ENCODE measurements at places on chromosomes 16 and 17.

DNA sequence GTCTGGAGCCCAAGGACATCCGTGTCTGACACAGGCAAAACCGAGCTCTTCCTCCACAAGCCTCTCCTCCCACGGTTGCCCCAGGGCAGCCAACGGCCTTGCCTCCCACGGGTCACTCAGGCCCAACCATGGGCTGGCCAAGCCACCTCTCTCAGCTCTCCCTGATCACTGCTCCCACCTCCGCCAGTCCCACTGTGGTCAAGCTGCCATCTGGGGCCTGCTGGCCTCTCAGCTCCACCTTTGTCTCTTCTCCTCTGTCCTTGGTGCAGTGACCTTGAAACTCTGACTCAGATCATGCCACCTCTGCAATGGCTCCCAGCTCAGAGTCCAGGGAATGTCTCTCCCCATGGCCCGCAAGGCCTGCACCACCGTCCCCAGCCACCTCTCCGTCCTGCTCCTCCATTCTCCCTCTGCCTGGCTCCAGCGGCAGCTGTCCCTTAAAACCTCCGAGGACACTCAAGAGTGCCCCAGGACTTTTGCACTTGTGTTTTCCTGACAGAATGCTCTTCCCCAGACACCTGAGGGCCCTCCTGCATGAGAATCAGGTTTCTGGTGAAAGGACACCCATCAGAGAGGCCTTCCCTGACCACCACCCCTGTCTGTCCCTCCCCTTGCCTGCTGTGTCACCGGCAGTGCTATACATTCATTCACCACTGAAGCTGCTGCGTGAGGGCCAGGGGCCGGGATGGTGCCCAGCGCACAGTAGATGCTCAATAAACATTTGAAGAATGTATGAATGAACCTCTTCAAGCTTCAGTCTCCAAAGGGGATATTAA is 19.3 kb downstream of the PEMT start:
- DNase-seq: no peak

DNA sequence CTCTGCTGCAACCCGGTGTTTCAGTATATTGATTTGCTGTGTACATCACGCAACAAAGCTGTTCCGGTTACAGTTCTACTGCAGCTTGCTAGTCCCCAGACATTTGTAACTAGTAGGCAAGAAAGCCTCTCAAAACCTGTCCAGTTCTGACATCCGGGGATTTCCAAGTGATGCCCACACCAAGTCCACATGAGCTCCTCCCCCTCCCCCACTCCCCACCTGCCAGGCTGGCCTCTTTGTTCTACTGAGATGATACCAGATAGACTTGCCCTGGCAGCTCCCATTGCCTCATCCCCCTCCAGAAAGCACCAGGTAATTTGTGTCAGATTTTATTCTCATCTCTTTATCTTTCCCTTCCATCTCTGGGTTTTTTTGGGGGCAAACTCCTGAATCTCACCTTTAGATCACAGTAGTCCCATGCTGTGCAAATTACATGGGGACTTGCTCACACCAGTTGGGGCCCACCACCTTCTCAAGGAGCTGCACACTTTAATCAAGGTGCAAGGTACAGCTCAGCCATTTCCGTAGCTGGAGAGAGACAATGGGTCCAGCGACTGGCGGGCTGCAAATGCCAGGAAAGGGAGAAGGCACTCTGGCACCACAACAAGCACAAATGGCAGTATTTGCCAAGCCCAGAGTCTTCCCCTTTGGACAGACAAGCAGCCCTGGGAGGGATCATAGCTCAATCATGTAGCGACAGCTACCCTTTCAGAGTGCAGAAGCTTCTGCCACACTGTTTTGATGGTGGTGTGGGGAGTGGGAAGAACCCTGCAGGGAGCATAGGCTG is 183.1 kb downstream of the CYLD start:
- no peak for DNase-seq

DNA sequence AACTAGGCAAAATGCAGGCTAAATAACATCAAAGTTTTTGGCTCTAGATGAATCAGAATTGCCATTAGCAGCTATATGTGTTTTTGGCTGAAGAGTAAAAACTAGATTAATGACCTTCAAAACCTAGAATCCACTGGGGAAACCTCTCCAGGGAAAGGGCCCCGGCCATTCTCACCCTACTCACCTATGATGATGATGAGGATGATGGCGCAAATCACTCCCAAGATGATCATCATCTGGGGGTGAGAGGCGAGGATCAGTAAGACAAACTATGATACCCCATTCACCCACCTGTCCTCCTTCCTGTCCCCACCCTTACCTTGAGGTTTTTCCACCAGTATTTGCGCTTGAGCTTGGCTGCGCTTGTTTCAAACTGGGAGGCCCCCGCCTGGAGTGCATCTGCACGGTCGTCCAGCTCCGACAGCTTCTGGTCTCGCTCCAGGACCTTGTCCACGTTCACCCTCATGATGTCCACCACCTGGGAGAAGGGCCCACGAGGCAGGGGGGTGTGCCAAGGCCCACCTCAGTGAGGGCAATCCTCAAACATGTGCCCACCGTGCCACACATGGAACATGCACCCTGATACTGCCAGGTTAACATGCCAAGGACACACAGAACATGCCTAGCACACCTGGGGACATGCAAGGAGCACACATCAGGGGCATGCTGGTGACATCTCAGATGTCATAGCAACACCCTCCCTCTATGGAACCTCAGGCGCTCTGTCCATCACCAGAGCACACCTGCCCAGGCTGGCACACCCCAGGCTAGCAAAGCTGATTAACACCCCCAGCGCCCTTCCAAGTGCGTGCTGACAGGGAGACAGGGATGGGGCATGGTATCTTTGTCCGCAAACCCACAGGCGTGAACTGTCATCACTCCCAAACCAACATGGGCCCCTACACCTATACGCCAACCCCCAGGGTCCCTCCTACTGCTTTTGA is 1.2 kb downstream of the VAMP2 start:
- DNase-seq: no peak

DNA sequence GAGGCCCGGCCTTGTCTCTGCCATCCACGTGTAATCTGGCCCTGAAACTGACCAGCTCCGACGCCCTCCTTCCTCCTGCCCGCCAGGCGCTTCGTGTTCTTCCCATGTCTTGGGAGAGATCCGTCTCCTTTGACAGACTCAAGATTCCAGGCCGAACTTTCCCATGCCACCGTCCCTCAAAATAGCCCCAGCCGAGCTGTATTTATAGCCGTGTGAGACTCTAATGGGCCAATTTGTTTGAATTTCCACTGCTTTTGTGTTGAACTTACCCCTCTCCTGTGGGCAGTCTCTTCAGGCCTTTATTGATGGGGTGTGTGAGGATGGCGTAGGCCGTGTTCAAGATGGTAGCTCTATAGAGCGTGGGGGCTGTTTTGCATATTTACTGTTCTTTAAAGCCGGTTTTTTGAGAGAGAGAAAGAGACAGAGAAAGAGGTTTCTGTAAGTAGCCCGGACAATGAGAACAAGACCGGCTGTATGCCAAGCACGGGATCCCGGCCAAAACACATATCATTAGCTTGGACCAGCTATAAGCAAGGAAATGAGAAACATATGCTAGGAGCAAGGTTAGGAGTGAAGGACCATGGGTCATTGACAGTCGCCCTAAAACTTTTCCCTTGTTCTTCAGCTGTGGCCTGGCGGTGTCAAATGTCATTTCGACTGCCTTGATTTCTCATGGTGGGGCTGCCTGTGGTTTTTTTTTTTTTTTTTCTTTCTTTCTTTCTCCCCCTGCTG is 124.5 kb upstream of the ZFHX3 start:
- DNase-seq: no peak

DNA sequence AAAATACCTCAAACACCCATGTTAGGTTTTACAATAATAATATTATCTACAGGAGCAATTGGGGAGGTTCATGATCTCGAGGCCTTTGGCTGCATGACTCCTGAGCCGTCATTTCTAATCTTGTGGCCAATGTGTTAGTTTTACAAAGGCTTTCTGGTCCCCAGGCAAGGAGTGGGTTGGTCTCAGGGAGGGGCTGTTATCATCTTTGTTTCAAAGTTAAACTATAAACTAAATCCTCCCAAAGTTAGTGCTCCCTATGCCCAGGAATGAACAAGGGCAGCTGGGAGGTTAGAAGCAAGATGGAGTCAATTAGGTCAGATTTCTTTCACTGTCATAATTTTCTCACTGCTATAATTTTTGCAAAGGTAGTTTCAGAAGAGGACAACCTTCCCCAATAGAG is 9.1 kb upstream of the CCL5 start:
- DNase-seq: no peak

DNA sequence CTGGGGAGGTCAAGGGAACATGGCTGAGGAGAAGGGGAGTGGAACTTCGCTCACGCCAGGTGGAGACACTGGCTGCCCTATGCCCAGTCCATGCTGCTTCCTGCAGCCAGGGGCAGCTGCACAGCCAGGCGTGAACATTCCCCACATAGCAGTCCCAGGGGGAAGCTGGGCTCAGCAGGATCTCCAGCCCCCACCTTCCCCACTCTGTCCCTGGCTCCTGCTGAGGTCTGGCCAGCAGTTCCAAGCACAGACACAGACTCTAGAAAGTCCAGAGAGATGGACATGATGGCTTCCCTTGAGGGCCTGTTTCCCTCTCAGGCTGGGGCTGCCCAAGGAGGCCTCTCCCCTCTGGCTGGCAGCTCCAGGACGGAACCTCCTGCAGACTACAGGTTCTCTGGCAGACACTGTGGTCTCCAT is 9.3 kb downstream of the JUP start:
- DNase-seq: no peak

GRCh38 chr17:72943826-72944689 is 148.4 kb downstream of the SLC39A11 start:
- DNase-seq: no peak

DNA sequence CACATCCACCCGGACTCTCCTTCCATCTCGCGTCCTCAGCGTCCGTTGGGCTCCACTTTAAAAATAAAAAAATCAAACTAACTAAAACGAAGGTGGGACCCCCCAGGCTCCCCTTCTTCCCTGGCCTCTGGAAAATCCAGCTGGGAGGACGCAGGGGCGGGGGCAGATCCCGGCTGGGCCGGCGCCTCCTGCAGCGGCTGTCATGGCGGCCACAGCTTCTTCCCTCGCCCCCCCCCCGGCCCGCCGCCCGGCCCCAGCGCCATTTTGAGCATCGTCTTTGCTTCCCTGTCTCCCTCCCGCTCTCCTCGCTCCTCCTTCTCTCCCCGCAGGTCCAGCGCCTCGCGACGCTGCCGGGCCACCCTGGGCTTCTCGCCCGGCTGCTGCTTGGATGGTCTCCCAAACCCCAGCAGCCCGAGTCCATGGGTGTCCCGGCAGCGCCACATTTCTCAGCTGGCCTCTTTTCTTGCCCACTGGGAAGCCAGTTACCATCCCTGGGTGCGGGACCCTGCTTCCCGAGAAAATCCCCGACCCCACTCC is 3.3 kb downstream of the HOXB2 start:
- DNase-seq: peak; percentile 60

DNA sequence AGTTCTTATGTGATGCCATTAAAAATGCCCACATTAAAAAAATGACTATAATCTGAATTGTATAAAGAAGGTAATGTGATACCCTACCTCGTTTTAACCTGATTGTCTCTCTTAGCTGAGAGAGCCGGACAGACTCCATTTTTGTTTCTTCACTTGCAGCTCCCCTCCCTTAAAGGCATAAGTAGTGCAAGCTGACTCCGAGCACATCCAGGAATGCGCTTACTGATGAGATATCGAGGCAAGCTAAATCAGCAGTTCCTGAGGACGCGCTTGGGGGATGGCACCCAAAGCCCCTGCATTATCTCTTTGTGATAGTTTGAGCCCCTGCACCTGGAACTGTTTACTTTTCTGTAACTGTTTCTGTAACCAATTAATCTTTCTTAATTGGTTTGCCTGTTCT is 6.3 kb downstream of the KRT24 start:
- DNase-seq: no peak

DNA sequence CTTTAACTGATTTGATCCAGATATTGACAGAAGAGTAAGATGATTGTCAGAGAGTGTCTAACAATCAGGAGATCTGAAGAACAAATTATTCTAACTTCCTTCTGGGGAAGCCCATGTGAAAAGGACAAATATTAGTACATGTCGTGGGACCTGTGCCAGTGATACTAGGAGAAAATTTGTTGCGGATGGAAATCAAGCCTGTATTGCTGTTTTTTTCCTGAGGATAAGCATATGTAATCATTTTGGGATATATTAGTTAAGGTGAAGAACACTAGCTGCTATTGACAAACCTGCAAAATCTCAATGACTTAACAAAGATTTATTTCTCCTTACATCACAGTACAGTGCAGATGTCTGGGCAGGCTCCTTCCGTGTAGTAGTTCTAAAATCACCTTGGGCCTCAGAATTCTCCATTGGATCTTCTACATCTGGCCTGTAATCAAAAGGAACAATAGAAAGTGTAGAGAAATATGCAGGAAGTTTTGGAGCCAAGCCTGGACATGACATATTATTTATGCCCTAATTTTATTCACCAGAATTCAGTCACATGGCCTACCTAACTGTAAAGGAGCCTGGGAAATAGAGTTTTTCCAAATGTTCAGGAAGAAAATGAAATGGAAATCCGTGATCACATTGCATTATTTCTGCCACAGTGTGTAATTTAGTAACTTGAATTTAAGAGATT is 58.3 kb downstream of the CYB561 start:
- no peak for DNase-seq

- DNase-seq: no peak
Measured at GRCh38 chr16:8646326-8647053, 25.0 kb downstream of the METTL22 start.

DNA sequence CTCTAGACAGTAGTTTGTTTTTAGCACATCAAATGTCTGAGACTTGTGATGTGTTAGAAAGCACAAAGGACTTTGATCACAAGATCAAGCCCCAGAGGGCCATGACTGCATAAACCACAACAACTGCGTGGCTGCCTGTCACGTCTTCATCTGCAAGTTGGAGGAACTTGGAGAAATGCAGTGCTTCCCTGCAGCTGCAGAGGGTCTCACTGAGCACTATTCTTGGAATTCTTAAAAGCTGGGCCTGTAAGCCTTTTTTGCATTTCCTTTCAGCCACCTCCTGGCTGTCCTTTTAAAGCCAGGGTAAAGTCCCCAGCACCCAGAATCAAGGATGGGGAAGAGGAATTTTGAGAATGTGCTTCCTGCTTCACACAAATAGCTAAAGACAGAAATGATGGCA is 431.3 kb downstream of the MAF start:
- DNase-seq: no peak

DNA sequence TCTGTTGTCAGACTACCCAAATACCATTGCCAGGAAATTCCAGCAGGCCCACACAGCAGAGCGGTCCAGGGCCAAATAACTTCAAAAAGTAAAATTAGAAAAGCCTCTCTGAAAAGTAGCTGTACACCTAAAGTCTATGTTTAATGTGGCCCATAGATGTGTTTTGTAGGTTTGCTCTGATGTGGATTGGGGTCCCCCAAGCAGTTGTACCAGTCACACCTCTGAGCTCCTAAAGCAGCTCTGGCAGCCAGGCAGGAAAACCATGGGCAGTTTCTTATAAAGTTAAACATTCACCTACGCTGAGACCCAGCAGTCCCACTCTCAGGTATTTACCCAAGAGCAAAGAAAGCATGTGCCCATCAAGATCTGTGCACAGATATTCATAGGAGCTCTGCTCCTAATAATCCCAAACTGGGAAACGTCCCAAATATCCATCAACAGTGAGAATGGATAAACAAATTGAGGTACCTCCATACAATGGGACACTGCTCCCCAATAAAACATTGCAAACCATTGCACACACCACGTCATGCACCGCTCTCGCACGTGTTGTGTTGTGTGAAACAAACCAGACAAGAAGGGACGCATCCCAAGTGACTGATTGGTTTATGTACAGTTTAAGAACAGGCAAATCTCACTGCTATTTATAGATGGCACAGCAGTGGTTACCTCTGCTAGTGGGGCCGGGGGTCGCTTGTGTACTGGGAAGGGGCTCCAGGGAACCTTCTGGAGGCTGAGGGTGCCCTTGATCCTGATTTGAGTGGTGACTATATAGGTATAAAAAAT is 15.8 kb upstream of the PRM1 start:
- DNase-seq: peak; percentile 15

GRCh38 chr17:19494961-19495806 is 38.5 kb upstream of the SLC47A1 start:
- DNase-seq: no peak

Measured in stimulated activated CD4-positive, alpha-beta T cell treated with anti-CD3 and anti-CD28 coated beads, Interleukin-15, amount 100 ng/mL, for 24 hours (primary cell).